Activated CD4-positive, alpha-beta T cell treated with anti-CD3 and anti-CD28 coated beads for 24 hours (primary cell): ENCODE measurements at places on chromosomes 1 and 21.
A peak's percentile ranks its signal among the peaks of the same experiment; 100 is the strongest.

GRCh38 chr1:230266456-230266855 is 159.7 kb downstream of the PGBD5 start:
- no peak for DNase-seq

- no peak for DNase-seq
Observed at GRCh38 chr1:183144752-183145151, 41.3 kb upstream of the LAMC2 start.

- no peak for DNase-seq
Observed at GRCh38 chr21:34761758-34762330, 93.0 kb downstream of the CLIC6 start.

DNA sequence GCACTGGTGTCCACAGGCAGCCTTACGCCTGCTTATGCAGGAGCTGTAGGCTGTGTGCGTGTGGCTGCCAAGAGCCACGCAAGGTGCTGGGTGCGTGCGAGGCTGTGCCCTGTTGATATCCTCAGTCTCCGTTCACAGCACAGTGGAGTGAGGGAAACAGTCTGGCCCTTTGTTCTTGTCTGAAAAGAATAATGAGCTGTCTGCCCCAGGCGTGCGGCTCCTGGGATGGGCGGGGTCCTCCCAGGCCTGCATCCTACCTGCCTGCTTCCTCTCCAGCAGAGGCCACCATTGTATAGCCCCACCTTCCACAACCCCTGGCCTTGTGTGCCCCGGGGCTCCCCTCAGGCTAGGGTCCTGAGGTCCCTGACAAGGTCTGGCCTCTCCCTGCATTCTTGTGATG is 47.0 kb upstream of the KDM4A start:
- DNase-seq: no peak

DNA sequence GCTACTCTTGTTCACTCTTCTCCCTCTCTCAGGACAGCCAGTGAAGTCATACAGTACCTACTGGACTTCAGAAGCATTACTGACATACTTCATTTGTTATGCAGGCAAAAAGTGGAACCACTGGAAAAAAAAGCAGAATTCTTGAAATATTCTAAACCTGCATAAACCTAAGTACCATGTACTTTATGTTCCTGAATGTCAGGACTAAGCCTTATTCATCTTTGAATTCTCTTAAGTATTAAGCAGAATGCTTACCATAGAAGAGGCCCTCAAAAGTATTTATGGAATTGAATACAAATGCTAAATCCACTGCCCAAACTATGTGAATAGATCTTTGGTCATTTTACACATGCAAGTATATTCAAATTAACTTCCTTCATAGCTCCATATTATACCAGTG is 7.8 kb downstream of the PSMB2 start:
- DNase-seq: no peak

DNA sequence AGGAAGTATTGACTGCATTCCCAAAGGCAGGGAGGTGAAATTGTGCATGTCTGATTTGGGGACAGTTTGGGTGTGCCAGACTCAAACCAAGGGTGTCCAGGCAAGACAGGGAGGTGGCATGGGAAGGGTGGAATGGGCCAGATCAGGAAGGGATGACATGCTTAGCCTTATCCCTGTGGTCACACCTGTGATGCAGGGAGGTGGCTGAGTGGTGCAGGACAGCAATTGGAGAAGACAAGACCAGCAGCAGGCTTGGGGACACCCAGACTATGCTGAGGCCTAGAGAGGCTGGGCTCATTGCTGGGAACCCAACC is 4.0 kb downstream of the FOXO6 start:
- no peak for DNase-seq

DNA sequence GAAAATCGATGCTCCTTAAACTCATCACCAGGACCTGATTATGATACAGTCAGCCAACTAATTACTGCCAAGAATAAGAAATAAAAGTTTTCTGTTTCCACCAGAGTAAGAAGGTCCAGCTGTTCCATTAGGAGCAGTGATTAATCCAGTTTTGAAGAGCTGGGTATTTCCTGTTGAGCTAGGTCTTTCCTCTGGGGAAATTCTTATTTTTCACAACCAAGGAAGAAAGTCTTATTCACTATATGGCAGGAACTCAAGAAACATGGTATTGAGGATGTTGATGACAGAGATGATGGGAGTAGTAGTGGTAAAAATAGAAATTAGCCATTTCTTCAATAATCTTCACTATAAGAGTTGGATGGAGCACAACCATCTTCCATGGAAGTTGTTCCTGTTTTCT is 374.6 kb upstream of the RUNX1 start:
- no peak for DNase-seq

- DNase-seq: no peak
Observed at GRCh38 chr1:44724955-44725698, 5.8 kb downstream of the RNU5D-1 start.

- DNase-seq: no peak
Observed at GRCh38 chr21:14403681-14404318, 20.9 kb upstream of the HSPA13 start.

DNA sequence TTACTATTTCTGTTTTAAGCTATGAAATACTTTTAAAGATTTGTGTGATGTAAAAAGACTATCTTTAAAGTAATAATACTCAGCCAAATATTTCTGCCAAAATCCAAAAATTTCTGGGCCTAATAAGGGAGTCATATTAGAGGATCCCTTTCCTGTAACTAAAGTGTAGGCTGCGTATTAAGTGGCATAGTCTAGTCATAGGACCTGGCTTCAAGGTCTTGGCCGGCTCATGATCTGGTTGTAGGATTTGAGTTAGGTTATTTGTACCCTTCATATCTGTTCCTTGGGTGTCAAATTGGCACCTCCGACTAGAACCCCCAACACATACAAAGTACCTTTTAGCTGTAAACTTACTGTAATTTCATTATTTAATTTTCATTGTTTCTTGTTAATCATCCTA is 107.8 kb downstream of the DYRK1A start:
- DNase-seq: no peak

- no peak for DNase-seq
Observed at GRCh38 chr1:224605482-224606181, 10.5 kb upstream of the CNIH3 start.

- DNase-seq: no peak
Observed at GRCh38 chr21:42375966-42376337, 9.6 kb upstream of the TFF1 start.

- DNase-seq: no peak
Observed at GRCh38 chr1:22105611-22106207, 37.2 kb downstream of the WNT4 start.

- DNase-seq: no peak
Observed at GRCh38 chr21:38797470-38797869, 8.3 kb upstream of the ETS2 start.

GRCh38 chr1:202656057-202656456 is 54.2 kb downstream of the SYT2 start:
- no peak for DNase-seq

GRCh38 chr1:93000291-93000690 is 39.0 kb upstream of the DIPK1A start:
- no peak for DNase-seq

GRCh38 chr1:107076841-107077240 is 20.4 kb downstream of the PRMT6 start:
- DNase-seq: no peak

GRCh38 chr1:244778344-244778743 is 57.1 kb upstream of the COX20 start:
- no peak for DNase-seq

DNA sequence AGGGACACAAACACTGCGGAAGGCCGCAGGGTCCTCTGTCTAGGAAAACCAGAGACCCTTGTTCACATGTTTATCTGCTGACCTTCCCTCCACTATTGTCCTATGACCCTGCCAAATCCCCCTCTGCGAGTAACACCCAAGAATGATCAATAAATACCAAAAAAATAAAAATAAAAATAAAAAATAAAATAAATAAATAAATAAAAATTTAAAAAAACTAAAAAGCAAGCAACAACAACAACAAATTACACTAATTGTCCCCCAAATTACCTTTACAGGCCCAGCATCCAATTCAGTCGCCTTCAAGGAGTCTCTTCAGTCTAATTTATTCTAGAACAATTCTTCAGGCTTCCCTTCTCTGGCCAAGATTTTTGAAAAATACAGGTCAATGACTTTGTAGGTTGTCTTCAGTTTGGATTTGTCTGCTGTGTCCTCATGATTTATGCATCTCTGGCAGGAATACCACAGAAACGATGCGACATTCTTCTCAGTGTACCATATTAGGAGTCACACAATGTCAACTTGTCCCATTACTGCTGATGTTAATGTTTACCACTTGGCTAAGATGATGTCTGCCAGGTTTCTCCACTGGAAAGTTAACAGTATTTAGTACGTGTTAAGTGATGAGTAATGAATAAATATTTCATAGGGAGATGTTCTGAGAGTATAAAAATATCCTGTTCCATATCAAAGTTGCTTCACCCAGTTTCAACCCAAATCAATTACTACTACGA is 20.3 kb upstream of the BMP8B start:
- DNase-seq: no peak

DNA sequence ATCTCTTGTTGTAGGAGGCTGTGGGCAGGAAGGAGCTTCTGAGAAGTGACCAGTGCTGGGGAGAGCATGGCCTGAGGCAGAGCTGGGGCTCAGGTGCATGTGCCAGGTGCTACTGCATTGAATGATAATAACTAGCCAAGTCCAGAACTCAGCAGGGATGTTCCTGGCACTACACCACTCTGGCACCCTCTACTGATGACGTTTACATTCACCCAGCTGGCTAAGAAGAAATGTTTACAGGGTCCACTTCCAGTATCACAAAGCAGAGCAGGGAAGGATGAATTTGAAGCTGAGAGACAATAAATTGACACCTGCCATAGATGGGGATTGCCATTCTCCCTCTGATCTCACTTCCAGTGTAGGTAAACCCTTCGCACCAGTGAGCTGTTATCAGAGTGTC is 411.8 kb downstream of the SETD4 start:
- DNase-seq: no peak

DNA sequence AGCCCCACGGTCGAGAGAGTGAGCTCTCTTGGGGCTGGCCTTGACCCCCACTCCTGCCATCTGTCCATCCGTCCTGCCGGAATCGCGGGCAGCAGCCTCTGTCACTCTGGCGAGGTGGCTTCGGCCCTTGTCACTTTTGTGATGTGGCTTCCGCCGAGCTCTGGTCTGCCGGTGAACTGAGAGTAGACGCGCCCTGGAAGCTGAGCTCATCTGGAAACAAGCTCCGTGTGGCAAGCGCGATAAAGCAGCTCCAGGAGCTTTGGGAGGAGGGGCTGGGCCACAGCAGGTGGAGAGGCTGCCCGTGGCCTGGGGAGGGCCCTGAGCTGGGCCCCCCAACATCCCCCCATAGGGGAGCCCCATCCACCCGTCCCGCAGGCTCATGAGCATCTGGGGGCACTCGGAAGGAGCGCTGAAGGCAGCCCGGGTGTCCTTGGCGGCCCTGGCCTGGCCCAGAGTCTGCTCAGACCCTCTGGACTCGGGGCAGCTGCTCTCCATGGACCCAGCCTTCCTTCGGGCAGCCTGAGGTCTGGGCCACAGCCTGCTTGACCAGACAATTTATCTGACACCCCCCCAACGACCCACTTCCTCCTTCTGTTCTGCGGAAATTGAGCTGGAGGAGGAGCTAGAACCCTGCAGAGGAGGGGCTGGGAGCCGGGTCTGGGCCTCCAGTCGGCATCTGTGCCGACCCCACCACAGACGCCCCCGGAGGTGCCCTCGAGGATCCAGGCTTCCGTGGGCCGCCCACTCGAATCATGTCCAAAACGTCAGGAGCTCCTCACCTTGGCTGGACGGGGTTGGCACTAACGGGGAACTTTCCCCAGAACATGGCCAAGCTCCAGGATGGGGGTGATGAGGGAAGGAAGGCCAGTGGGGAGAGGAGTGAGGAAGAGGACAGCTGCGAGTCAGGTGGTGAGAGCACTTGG is 59.1 kb downstream of the SLC19A1 start:
- peak; percentile 31 for DNase-seq
